ENCODE measurements at places on chromosomes 1 and 21.

- no peak for DNase-seq
These were observed 2.2 kb downstream of the TMEM54 start for GRCh38 chr1:32898958-32899357.

DNA sequence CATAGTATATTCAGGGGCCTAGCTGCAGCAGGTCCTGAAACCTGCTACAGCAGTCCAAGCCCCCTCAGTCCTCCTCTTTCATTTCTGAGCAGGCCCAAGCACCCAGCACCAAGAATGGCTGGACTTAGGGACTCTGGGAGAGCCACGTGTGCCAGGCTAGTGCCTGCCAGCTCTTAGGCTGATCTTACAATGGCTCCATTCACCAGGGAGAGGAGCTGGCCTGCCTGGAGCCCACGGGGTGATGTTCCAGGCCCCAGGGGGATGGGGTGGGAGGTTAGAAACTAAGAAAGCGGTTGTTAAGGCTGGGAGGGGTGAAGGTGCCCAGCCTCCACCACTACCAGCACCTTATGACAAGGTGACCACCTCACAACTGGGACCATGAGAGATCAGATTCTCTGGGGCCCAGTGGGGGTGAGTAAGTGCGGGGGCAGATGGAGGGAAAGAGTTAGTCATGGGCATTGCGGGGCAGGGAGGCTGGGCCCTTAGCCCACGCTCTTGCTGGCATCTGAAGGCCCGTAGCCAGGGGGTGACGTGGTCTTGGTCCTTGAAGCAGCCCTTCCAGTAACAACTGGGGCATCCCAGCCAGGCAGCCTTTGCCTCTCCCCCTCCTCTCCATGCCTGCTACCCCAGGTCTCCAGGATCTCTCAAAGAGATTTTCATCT lies 30.3 kb upstream of the CLIC4 start:
- DNase-seq = peak; percentile 97

DNA sequence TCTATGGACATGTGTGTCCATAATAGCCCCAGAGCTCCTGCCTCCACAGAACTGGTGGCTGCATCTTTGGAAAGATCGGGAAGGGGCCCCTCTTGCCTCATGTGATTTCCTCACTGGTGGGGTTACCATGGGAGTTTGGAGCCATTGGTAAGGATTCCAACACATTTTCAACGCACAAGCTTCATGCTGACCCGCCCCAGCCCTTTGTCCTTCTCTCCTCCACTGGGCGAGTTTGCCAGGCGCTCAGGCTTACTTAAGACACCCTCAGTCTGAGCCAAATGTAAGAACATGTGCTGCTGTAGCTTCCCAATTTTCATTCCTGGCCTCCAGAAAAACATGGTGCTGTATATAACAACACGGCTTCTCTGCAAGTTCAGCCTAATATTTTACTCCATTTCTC lies 72.4 kb downstream of the ATP5PO start:
- no peak for DNase-seq

GRCh38 chr1:39485046-39485803 lies 6.2 kb upstream of the BMP8A start:
- peak; percentile 37 for DNase-seq

- no peak for DNase-seq
These were observed 3.3 kb upstream of the C1orf174 start for GRCh38 chr1:3903141-3904005.

DNA sequence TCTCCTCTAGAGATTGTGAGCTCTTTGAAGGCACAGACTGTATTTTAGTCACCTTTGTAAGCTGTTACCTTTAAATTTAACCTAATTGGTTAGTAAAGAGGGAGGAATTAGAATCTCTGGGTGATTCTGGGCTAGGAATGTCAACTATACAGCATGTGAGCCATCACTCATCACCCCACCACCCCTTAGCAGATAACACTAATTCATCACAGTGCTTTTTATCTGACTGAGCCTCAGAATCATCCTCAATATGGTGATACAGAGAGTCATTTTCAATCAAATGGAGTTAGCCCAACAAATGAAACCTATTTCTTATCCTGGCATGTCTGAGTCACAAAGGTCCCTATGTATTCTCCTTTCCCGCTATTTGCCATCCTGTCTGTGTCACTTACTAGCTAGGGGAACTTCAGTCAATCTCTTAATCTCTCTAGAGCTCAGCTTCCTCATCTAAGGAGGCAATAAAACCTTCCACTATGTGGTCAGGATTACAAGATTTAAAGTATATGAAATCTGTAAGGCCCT lies 13.3 kb downstream of the KCNJ10 start:
- DNase-seq = no peak

DNA sequence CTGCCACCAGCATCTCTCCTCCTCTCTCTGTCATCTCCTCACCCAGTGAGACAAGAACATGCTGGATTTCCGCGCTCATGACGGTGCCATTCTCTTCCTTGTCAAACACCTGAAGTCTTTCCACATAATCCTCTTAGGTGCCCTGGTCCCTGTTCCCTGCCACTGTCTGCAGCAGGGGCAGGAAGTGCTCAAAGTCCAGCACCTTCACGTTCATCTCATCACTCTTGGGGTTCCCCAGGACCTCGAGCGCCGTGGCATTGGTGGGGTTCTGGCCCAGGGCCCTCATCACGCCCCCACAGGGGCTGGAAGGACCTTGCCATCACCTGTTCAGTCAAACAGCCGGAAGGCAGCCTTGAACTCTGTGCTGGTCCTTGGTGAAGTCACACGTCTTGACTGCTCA lies 9.1 kb upstream of the AGPAT3 start:
- no peak for DNase-seq

DNA sequence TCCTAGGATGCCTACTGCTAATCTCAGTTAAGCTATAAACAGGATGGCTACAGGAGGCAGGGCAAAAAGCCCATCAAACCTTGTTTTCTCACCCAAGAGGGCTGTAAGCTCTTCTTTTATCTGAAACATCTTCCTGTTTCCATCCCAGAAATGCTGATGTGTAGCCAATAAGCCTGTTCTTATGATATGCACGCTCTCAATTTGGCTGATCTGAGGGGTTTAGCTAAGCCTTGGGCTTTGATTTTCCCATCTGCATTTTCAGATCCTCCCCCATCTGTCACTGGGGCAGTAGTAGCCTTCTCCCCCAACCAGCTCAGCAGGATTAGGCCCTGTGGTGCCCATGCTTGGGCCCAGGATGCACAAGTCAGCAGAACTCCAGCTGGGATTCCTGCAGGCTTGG lies 105.0 kb downstream of the BRINP2 start:
- no peak for DNase-seq

GRCh38 chr1:211349741-211350140 lies 23.1 kb downstream of the TRAF5 start:
- no peak for DNase-seq

DNA sequence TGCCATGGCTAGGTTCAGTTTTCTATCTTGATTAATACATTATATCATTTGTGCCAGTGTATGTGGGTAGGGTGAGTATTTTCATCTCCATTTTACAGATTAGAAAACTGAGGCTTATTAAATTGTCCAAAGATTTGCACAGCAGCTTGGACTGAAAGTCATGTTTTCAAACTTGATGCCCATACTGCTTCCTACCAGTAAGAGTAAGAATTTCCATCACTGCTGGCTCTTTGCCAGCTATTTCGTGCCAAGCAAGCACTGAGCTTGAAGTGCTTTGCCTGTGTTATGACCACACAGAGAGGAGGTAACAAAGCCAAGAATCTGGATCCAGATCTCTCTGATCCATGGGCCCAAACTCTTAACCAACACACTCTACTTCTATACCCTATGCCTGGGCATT lies 295.0 kb downstream of the VAV3 start:
- DNase-seq = no peak

DNA sequence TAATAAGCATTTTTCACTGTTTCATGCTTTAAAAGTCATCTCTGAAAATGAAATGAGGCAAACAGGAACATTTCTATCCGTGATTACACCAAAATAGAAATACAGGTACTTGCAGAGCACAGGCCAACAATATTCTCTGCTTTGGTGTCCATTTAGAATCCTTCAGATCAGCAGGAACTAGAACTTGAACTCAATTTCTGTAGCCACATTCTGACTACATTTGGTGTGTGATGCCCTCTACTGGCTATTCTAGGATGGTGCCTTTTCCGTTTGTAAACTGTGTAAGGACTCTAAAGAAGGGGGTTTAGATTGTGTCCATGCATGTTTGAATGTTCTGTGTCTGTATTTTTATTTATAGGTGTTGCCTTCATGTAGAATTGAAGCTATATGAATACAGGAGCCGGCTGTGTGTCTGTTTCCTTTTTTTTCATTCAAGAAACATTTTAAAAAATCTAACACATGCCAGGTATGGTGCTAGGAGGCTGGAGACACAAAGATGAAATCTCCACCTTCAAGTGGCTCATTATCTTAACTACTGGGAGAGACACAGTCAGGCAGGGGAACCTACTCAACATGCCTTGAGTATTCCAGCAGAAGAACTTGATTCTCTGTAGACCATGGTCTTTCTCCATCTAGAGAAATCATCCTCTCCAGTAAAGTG lies 7.6 kb upstream of the ZNF326 start:
- peak; percentile 91 for DNase-seq

DNA sequence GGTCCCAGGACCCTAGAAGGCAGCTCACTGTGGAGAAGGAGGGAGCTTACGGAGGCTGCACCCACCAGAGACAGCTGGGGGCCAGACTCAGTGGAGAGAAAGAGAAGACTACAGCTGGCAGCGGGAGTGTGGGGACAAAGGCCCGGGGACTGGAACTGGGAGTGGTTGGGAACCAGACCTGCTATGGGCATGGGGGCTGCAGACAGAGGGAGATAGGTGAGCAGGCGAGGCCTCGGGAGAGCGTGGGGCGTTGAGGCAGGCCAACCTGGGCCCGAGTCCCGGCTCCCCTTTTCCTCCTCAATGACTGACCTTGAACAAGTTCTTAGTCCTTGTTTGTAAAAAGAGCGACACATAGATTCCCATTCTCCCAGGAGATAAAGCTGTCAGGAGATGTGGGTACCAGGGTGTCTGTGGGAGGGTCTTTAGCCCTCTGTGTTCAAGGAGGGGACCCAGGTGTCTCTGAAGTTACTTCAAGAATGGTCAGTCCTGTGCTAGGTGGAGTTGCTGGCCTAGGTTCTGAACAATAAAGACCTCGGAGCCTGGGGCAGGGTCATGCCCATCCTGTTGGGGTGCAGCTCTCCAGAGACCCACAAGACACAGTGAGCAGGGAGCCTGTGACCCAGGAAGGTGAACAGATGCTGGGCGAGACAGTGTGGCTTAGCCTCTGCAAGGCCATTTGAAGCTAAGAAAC lies 87.9 kb downstream of the ITPKB start:
- no peak for DNase-seq

- DNase-seq = no peak
These were observed 21.0 kb downstream of the CNIH4 start for GRCh38 chr1:224377676-224378006.

DNA sequence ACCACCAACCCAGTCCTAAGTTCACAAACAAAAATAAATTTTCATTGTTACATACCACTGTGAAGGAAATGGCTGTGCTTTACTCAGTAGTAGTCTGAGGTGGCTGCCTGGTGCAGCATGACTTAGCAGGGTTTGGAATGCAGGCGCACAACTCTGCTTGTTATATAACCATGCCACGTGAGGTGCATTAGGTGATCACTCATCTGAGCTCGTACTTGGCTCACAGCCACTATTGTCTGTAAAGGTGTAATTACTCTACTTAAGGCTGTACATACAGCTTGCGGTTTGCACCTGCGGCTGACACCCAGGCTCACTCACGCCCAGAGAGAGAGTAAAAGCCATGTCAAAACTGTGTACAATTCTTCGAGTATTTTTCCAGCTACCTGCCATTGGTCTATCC lies 599.4 kb downstream of the LTN1 start:
- DNase-seq = no peak

DNA sequence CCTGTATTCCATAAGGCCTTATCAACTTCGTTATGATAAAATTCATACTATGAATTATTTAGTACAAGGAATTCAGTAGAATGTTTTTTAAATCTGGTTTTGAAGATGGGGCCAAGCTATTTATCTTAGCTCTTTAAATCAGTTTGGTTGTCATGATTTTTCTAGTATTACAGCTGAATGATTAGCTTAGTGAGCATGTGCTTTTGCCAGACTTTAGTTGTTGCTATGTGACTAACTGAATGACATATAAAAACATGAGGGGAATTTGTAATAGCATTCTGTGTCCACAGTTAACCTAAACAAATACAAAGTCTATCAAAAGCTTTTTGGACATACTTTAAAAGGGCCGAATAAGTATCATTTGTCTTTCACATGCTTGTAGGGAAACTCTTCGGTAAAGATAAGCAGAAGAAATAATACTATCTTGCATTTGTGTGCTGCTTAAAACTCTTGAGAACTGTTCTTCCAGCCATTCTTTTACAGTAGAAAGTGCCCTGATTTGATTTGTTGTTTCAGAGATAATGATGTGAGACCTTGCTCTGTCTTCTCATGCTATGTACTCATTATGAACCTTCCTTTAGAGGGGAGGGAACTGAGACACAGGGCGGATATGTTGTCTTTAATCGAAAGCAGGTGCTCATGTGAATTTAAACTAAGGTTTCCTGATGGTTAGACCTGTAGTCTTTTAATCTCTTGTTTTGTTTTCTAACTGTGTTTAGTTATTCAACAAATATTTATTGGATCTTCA lies 18.8 kb downstream of the NEK7 start:
- DNase-seq = no peak
